GM19239 (cell line): ENCODE measurements at places on chromosomes 4 and X.

DNA sequence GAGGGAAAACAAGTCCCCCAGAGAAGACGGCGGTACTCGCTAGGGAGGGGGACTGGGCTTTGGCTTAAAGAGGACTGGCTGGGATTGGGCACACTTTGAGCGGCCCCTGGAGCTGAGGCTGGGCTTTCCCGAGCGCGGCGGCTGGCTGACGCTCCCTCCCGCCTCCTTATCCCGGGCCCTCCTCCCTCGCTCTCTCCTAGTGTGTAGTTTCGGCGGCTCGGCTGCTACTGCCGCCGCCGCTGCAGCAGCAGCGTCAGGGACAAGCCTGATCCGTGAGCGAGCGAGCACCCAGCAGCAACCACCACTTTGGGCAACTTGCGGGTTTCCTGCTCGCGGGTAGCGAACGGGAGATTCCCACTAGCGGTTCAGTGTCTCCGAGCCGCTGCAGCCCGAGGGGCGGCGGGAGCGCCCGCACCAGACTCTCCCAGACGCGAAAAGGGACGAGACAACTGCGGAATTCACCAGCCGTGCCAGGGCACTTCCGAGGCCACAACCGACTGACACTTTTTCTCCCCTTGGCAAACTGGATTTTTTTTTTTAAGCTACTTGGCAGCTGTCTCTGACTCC lies 632 bp upstream of the PCDH7 start:
- no peak for DNase-seq

GRCh38 chr4:15186806-15187205 lies 184.5 kb downstream of the CPEB2 start:
- DNase-seq = no peak

GRCh38 chrX:66200855-66201795 lies 37.1 kb downstream of the HEPH start:
- no peak for DNase-seq

DNA sequence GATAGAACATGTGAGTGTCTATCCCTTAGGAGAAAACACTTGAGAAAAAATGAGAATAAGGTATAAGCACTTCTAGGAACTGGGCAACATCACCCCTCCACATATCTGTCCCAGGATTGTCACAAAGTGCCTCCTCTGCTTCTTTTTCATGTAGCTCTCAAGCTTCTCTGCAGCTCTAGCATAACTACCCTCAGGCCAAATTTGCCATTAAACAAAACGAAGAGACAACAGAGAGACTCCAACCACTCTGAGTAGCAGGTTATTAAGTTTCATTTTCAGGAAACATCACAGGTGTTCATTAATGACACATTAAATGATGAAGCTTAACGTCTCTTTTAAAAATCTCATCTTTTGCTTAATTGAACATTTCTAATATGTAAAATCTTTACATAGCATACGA lies 580.0 kb downstream of the GALNTL6 start:
- no peak for DNase-seq

DNA sequence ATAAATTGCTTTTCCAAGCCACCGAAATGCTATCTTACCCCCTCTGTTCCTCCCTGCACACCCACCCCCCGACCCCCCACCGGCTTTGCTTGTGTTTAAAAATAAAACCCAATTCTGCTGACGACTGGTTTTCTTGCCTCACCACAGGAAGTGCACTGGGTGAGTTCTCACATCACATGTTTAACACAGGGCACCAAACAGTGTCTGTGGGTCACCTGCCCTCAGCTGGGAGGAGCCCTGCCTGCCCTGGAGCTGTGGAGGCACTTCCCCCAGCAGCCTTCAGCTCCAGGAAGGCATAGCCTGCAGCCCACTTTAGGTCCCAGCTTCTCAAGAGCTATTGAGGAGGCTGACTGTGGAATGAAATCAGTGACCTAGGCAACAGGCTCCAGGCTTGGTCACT lies 8.8 kb downstream of the TMEM255A start:
- no peak for DNase-seq
